Fibroblast of gingiva (primary cell): ENCODE measurements at places on chromosomes 16 and 17.

GRCh38 chr16:88424587-88425235, 28.4 kb upstream of the ZFPM1 start:
- no peak for DNase-seq

- DNase-seq: no peak
Observed at GRCh38 chr16:68289621-68290329, 21.0 kb downstream of the SLC7A6OS start.

DNA sequence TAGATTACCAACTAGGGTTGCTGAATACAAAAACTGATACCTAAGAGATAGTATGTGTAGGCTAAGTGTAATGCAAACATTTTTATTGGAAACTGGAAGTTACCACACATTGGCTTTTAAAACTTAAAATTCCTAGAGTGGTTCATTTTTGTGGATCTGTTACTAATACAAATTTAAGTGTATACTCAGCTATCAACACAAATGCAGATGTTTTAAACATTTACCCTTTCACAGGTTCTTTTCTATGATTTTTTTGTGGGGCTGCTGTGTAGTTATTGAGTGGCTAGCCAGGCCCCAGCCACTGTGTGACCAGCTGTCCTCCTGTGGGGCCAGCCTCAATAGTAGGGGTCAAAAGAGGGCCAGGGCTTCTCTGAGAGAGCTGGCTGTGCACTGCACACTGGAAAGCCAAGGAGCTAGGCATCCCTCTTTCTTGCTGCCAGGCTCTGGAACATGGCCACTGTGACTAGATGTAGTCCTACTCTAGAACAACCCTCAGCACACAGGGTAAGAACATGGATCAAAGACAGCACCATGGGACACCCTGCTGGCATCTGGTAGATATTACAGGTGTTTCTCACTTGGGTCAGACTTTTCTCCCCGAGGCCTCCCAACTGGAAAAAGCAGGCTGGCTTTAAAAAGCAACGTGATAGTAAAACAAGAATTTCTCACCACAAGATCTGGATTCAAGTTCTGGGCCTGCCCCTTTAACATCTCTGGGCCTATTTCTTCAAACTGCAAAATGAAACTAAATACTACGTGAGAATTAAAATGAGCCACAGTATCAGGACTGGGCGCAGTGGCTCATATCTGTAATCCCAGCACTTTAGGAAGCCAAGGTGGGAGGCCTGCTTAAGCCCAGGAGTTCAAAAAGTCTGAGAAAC, 7.3 kb upstream of the VEZF1 start:
- DNase-seq: peak; percentile 81

GRCh38 chr17:17372856-17373520, 69.8 kb downstream of the NT5M start:
- no peak for DNase-seq

- no peak for DNase-seq
Observed at GRCh38 chr16:4180511-4180910, 61.4 kb downstream of the SRL start.

GRCh38 chr17:51430591-51430990, 170.2 kb downstream of the UTP18 start:
- DNase-seq: no peak

DNA sequence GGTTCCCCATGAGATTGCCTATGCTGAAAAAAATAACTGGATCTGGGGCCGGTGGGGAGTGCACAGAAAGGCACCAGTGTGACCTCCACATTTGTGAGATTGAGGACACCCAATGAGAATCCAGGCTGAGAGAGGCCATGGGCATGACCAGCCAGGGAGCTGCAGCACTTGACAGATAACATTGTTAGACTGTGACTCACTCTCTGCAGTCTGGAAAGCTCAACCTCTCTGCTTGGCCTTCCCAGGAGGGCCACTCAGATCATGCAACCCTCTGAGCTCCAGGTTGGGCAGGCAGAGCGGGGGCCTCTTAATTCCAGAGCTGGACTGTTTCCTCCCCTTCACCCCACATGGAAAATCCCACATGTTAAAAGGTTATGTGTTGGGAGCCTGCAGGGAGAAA, 30.1 kb downstream of the FZD2 start:
- peak; percentile 55 for DNase-seq

GRCh38 chr17:83067718-83068261, 11.6 kb upstream of the METRNL start:
- no peak for DNase-seq

GRCh38 chr16:65044873-65045272, 77.0 kb downstream of the CDH11 start:
- DNase-seq: peak; percentile 19

- DNase-seq: no peak
Observed at GRCh38 chr16:25550647-25551046, 141.1 kb upstream of the HS3ST4 start.

DNA sequence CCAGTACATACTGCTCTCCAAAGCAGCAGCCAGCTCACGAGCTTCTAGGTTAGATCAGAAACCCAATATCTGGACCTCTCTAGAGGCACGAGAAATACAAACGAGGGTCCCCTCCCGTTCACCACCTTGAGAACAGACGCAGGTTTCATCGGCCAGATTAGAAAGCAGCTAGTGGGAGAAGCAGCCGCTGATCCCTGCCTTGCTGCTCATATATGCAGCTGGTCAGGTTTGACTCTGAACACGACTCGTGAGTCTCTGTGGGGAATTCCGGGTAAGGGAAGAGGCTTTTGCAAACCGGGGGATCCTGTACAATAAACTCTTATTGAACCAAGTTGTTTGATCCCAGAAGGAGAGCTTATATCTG, 1.6 kb downstream of the VAT1L start:
- DNase-seq: no peak

GRCh38 chr17:59762049-59762823, 54.8 kb downstream of the VMP1 start:
- DNase-seq: peak; percentile 43

DNA sequence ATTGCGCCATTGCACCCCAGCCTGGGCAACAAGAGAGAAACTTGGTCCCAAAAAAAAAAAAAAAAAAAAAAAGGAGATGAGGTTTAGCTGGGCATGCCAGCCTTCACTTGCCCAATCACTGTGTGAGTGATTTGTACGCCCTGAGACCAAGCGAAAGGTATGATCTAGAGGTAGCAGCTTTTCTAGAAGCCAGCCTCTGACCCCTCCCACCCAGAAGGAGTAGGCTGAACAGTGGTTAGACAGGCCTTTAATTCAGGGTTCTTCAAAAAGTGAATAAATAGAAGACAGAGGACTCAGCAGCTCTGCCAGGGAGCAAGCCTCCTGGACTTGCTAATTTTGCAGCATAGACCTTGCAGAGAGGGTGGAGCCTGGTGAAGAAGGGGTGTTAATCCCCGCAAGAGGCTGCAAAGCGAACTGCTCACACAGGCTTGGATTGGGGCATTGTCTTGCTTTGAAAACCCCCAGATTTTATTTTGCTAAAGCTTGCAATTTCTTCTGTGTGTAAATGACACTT, 7.1 kb upstream of the CYTH1 start:
- no peak for DNase-seq

GRCh38 chr16:15861996-15862395, 5.2 kb upstream of the MYH11 start:
- no peak for DNase-seq

GRCh38 chr17:511001-511698, 158.5 kb upstream of the RPH3AL start:
- peak; percentile 77 for DNase-seq

DNA sequence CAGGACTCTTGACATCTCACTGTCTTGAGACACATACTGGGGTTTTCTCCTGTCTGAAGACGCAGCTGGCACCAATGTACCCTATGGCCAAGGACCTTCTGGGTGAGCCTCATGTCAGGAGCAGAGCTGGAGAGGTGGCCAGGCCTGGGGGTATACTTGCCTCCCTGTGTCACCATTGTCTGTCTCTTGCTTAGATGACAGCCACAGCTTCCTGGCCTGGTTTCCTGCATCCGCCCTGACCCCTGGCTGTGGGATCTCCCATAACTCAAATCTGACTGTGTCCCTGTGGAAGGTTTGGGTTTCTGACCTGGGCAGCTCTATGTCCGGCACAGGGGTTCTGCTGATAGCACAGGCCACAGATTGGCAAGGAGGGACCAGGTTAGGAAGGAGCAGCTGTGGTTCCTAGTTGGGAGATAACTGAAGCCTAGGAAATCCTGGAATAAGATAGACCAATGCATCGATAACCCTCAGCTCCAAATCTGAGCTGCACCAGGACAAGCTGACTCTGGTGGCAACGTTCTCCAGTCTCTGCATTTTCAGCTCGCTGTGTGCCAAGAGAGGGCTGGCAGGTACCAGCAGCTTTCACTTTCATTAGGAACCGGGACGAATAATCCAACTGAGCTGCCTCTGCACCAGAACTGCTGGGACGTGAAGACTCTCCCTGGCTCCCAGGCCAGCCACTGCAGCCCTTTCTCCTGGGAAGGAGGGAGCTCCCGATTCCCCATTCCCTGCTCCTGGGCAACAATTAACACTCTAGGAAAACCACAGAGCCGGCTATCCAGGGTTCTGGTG, 5.0 kb downstream of the DEXI start:
- no peak for DNase-seq

DNA sequence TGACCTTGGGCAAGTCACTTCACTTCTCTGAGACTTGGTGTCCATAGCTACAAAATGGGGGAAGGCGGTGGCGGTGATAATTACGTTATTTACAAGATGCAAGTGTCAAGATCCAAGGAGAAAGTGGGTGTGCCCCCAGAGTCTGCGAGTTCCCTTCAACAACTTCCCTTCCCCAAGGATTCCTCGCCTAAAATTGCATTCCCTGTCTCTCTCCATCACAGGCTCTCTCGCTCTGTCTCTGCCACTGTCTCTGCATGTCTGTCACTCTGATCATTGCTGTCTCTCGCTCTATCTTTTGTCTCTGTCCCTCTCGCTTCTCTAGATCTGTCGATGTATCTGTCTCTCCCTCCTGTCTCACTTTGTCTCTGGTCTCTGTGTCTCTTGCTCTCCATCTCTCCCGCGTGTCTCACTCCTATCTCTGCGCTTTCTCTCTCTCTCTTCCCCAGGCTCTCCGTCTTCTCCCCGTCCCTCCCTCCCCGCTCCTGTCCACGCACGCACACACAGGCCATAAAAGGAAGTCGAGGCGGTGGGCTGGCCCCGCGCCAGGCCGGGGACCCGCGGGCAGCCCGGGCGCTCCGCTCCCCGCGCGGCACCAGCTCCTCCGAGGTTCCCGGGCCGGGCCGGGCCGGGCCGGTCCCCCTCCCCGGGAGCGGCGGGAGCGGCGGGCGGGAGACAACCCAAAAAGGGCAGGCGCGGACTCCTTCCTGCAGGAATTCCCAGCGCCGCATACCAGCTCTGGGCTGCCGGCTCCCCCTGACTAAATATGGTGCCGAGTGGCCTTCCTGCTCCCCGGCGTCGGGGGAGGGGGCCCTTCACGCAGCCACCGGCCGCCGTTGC, 1.1 kb upstream of the MYH11 start:
- peak; percentile 8 for DNase-seq

DNA sequence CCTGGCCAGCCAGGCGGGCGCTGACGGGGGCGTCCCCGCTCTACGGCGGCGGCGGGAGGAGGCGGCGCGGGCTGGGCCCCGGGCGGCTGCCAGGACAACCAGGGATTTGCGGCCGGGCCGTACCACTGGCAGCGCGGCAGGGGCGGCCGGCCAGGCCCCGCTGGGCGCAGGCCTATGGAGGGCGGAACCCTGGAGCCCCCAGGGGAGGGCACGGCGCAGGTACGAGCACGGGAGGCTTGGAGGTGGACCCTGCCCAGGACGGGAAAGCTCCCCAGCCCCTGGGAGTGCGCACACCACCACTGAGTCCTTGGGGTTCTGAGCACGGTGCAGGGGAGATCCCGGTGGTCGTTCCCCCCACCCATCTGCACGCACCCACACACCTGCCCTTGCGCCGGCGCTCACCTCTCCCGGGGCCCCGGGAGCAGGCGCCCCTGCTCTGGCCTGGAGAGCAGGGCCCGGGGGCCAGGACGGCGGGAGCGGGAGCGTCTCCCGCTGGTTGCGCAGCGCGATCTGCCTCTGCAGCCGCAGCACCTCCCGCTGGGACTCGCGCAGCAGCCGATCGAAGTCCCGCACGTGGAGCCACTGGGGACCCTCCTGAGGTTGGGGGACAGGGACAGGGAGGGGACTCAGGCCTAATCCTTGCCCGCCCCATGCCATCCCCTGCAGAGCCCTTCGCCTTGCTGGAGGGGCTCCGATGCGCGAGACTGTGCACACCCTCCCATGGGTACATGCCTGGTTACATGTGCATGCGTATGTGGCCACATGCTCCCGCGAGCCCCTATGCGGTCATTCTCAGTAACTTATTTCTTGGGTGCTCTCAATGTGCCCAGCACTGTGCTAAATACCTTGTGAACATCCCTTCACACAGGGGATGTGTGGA, 3.9 kb downstream of the TSPOAP1 start:
- DNase-seq: no peak

GRCh38 chr17:55271223-55271571, 6.4 kb downstream of the HLF start:
- DNase-seq: no peak

DNA sequence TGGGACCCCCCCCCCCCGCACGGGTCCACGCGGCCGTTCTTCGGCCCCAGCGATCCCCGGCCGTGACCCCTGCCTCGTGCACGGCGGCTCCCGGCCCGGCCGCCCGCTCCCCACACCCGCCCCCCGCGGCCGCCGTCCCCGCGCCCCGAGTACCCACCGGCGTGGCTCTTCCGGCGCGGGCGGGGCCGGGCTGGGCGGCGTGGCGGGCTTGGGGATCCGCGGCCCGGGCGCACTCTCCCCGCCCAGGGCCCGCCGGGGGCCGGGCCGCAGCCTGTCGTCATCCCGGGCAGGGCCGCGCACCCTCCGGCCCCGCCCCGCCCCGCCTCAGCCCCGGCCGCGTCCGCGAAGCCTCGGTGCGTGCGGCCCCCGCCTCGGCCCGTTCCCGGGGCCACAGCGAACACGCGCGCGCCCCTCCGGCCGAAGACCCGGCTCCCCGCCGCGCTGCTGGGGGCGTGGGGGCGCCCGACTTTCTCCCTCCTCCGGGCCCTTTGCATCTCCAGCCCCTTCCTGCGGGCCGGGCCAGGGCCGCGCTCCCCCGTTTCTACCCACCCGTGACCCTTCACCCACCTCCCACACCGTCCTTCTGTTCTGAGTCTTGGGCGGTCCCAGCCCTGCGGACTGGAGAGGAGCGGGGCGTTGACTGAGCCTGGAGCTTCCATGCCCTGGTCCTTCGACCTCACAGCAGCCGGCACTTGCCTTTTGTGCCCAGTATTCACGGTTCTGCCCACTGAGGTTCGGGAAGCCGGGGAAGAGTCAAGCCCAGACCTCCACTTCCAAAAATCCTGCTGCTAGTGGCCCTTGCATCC, 840 bp downstream of the MYO1C start:
- DNase-seq: peak; percentile 71

GRCh38 chr16:86507173-86508027, 2.9 kb upstream of the FOXF1 start:
- DNase-seq: no peak

- peak; percentile 88 for DNase-seq
Observed at GRCh38 chr16:70428178-70428998, 10.5 kb downstream of the ST3GAL2 start.

- DNase-seq: no peak
Observed at GRCh38 chr16:89905511-89906139, 13.0 kb upstream of the MC1R start.
